KBM-7 (cell line): ENCODE measurements at places on chromosomes 11 and 22.

- DNase-seq = no peak
Observed at GRCh38 chr11:35750981-35751663, 88.5 kb downstream of the TRIM44 start.

- DNase-seq = no peak
Observed at GRCh38 chr11:28966951-28967350, 858.8 kb downstream of the METTL15 start.

GRCh38 chr11:111416231-111416960 lies 37.3 kb upstream of the POU2AF1 start:
- DNase-seq = no peak

DNA sequence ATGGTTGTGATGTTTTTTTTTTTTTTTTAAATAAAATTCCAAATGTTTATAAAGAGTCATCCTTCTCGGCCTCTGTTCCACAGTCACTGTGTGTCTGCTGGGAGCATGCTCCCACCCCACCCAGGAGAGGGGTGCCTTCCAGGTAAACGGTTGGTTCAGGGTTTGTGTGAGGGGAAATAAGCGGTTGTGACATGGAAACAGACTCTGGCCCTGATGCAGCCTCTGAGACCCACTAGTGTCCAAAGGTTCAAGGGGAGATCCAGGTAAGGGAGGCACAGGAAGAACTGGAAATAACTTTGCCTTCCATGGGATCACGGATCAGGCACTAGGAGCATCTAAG lies 6.0 kb upstream of the GAS2L1 start:
- no peak for DNase-seq

- DNase-seq = no peak
Observed at GRCh38 chr11:11839718-11840117, 2.1 kb upstream of the USP47 start.

DNA sequence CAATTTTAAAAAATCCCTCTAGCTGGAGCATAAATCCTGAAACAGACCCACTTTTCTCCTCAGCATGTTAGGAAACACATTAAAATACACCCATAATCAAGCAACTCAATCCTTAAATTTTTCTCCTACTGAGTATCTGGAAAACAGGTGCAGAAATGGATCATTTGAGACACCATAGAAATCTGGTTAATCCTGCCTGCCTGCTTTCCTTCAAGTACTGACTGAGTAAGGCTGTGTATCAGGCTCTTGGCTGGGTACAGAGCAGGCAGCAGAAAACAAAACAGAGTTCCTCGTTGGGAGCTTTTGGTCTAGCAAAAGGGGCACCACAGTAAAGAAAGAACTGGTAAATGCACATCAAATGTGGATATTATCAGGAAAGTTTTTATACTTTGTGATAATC lies 1.9 kb downstream of the KCNQ1OT1 start:
- DNase-seq = no peak

- peak; percentile 34 for DNase-seq
Observed at GRCh38 chr11:68036141-68036716, 2.6 kb upstream of the TCIRG1 start.

DNA sequence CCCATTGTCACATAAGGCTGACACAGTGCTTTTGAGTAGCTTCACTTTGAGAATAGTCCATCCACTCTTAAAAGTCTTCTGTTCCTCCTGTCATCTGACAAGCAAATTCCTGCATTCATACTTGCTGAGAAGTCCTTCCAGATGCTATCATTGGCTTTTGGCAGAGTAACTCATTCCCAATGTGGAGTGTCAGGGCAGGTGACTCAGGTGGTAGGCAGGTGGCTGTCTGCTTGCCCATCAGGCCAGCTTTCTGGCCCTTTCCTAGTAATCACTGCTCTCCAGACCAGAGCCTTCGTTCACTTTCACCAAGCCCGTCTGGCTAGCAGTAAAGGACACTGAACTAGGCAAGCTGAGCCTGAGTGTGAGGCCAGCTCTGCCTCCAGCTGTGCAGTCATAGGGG lies 162.5 kb upstream of the CCDC90B start:
- DNase-seq = no peak

DNA sequence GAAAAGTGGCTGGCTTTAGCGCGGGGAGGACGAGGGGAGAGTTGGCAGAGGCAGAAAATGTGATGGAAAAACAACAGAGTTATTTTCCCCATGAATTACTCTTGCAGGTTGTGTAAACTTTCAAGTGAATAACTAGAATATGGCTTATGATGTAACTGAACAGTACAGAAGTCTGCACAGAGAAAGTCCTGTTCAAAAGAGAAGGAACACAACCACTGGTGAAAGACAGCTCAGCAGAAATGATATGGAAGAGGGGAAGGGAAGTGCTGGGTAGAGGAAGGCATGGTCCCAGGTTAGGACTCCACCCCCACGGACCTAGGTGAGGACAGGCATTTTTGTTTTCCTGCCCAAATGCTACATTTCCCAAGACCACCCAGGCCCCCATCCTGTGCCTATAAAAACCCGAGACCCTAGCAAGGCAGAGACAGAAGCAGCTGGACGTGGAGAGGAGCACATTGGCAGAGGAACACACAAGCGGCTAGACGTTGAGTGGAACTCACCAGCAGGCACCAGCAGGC lies 77.7 kb downstream of the MAML2 start:
- no peak for DNase-seq

DNA sequence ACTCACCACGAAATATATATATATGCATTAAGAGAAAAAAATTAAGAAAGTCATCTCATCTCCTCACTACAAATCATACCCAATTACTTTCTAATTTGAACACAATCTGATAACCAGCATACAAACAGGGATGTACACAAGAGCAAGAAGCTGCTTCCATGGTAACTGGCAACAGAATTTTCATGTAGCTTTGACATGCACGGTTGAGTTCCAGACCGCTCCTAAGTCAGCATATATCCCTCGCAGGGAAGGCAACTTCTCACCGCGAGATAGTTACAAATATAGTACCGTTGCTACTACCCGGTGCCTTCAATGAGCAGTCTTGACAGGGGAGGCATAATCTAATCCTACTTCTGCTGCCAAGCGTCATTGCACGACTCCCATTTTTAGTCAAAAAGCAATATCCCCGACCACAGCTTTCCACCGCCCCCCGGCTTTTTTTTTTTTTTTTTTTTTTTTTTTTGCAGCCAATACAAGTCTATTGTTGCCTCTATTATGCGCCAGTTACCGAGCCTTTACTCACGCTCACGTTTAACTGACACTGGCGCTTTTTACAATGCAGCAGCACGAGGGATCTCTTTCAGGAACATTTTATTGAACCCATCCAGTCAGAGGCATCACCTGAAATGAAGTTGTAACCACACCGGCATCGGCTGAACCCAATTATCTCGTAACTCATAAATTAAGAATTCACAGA lies 2.2 kb downstream of the CADM1 start:
- no peak for DNase-seq

DNA sequence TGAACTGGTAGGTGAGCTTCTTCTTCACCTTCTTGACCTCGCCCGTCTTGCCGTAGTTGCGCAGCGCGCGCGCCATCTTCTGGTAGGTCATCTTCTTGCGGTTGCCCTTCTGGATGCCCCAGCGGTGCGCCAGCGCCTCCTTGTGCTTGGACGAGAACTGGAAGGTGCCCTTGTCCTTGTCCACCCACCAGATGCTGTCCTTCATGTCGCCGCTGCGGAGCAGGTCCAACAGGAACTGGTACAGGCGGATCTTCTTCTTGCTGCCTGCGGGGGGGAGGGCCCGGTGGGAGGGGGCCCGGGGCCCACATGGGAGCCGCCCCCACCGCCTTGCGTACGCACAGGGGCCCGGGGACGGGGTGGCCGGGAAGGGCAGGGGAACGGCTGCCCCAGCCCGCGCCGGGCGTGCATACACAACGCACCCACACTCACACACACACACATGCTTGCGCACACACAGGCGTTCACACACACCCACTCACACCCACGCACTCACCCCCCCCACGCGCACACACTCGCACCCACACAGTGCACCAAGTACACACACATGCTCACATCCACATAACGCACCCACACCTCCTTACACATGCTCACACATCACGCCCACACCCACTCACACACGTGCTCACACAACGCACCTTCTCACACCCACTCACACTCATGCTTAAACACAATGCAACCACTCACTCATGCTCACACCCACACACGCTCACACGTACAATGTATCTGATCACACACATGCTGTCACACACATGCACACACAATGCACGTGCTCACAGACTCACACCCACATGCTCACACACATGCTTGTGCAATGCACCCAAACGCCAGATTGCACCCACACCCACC lies 3.0 kb upstream of the MYBPC3 start:
- DNase-seq = no peak

GRCh38 chr11:76636826-76637460 lies 33.6 kb downstream of the LRRC32 start:
- DNase-seq = no peak

GRCh38 chr11:44417731-44418455 lies 108.0 kb upstream of the ALX4 start:
- DNase-seq = no peak

DNA sequence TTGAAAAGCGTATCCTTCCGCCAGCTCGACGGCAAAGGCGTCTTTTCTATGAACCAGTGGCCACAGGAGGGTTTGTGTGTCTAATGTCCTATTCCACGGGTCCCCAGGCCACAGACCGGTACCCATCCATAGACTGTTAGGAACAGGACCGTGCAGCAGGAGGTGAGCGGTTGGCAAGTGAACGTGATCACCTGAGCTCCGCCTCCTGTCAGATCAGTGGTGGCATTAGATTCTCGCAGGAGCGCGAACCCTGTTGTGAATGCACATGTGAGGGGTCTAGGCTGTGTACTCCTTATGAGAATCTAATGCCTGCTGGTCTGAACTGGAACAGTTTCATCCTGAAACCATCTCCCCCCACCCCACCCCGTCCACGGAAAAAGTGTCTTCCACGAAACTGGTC lies 62.7 kb upstream of the KCNQ1OT1 start:
- DNase-seq = no peak

GRCh38 chr22:46845296-46846149 lies 83.1 kb downstream of the TBC1D22A start:
- no peak for DNase-seq

DNA sequence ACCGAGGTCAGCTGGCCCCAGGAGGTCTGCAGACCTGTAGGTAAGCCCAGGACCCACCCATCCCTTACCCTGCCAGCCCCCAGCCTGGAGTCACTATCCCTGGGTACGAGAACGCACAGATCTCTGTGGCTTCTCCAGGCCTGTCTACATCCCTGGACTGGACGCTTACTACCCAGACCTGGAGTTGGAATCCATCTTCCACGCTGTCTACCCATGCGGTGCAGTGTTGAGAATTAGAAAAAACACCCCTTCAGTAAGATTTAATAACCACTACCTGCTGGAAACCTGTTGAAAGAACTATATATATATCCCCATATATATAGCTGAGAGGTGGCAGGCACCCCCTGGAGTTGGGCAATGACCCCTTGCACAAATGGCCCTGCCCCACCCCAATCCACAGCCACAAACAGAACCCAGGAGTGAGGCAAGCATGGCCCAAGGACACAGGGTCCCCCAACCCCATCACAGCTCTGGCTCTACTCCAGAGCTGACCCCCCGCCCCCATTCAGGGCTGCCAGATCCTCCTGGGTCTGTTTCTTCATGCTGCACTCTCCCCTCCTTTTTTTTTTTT lies 17.7 kb upstream of the RGL4 start:
- DNase-seq = no peak

GRCh38 chr11:47177846-47178245 lies 1.2 kb upstream of the ARFGAP2 start:
- DNase-seq = no peak

DNA sequence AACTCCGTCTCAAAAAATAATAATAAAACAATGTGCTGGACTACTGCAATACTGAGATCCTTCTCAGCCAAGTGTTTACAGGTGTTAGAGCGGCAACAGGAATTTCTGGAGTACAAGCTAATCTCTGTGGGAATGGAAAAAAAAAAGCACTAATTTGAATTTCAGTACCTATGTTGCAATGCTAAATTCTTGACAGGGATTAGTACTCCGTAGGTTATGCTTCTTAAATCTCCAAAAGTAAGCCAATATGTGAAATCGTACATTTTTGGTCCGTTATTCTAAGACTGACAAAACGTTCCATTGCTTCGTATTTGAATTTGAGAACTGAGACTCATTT lies 1.1 kb downstream of the ATL3 start:
- DNase-seq = no peak

GRCh38 chr22:48340727-48341709 lies 1486.7 kb downstream of the BRD1 start:
- no peak for DNase-seq

- DNase-seq = no peak
Observed at GRCh38 chr11:121559606-121560200, 106.9 kb upstream of the SORL1-AS1 start.

DNA sequence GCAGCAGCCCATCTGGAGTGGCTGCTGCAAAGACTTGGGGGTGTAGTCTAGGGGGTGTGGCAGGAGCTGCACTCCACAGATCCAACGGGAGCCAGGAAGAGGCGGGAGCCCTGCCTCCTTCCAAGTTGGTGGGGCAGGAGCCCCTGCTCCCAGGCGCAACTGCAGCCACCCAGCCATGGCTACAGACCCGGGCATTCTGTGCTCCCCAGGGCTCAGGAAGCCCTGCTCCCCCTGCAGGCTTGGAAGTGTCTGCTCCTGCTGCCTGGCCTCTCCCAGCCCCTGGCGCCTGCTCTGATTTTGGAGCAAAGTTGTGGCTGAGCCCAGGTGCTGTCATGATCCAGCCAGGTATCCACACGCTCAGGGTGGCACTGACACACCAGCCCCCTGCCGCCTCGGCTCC lies 58.5 kb downstream of the CCDC34 start:
- no peak for DNase-seq

- no peak for DNase-seq
Observed at GRCh38 chr11:64267207-64267945, 16.0 kb downstream of the PLCB3 start.

- no peak for DNase-seq
Observed at GRCh38 chr22:48065892-48066291, 1303.4 kb downstream of the TBC1D22A start.
